Breast epithelium (tissue), 4 donors: ENCODE measurements at places on chromosomes 1 and 21.

DNA sequence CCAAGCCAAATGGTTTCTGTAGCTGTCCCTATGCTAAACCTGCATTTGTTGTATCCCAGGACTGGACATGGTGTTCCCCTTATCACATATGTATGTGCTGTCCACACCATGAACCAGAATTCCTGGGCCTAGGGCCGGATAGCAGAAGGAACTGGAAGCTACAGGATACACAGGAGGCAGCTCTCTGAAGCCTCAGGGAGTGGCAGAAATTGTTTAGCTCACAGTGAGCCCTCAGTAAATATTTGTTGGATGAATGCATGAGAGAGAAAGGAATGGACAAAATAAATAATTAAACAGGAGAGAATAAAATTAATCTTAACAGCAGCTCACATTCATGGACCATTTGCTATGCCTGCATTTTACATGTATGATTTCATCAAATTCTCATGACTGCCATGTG is 2.1 kb downstream of the NIPAL3 start:
- H3K36me3 ChIP-seq = no peaks in the 10 kb centered on the region
- peak overlapping the region; percentile 75 for H3K4me3 ChIP-seq
- DNase-seq = no peak

GRCh38 chr21:46048926-46049889 is 48.7 kb upstream of the COL6A2 start:
- no peaks in the 10 kb centered on the region for H3K27me3 ChIP-seq
- H3K27ac ChIP-seq = peak overlapping the region; percentile 96
- H3K36me3 ChIP-seq = no peaks in the 10 kb centered on the region
- H3K4me3 ChIP-seq = peak overlapping the region; percentile 41
- peak; percentile 69 for DNase-seq

DNA sequence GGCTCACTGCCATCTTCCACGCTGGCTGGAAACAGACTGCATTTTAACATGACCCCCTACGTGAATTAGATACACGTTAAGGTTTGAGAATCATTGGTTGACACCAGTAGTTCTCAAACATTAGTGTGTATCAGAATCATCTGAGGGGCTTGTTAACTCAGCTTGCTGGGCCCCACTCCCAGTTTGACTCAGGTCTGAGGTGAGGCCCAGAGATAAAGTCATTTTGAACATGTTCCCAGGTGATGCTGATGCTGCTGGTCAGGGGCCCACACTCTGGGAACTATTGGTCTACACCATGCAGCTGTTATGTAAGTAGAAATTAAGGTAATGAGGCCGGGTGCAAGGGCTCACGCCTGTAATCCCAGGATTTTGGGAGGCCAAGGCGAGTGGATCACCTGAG is 1.3 kb downstream of the LSM10 start:
- H3K36me3 ChIP-seq = no peaks in the 10 kb centered on the region
- no peak for DNase-seq
- no peaks in the 10 kb centered on the region for H3K27me3 ChIP-seq

GRCh38 chr1:90356991-90357390 is 360.1 kb downstream of the BARHL2 start:
- no peaks in the 10 kb centered on the region for H3K27me3 ChIP-seq
- H3K36me3 ChIP-seq = no peaks in the 10 kb centered on the region
- H3K27ac ChIP-seq = no peak overlapping the region
- H3K4me3 ChIP-seq = no peak overlapping the region
- no peaks in the 10 kb centered on the region for H3K4me1 ChIP-seq

- no peaks in the 10 kb centered on the region for H3K4me1 ChIP-seq
- H3K27me3 ChIP-seq = no peaks in the 10 kb centered on the region
- peak; percentile 24 for DNase-seq
Observed at GRCh38 chr1:59020151-59020997, 236.5 kb upstream of the JUN start.

DNA sequence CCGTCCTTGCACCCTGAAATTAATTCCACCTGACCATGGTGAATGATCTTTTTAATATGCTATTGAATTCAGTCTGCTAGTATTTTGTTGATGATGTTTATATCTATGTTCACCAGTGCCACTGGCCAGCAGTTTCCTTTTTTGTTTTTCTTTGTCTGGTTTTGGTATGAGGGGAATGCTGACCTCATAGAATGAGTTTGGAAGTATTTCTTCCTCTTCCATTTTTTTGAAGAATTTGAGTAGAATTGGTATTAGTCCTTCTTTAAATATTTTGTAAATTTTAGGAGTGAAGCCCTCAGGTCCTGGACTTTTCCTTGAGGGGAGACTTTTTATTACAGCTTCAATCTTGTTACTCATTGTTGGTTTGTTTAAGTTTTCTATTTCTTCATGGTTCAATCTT is 231.6 kb downstream of the MRPL39 start:
- H3K27ac ChIP-seq = no peak overlapping the region
- H3K27me3 ChIP-seq = no peaks in the 10 kb centered on the region
- DNase-seq = no peak
- H3K4me1 ChIP-seq = no peaks in the 10 kb centered on the region
- no peaks in the 10 kb centered on the region for H3K36me3 ChIP-seq
- no peak overlapping the region for H3K4me3 ChIP-seq

DNA sequence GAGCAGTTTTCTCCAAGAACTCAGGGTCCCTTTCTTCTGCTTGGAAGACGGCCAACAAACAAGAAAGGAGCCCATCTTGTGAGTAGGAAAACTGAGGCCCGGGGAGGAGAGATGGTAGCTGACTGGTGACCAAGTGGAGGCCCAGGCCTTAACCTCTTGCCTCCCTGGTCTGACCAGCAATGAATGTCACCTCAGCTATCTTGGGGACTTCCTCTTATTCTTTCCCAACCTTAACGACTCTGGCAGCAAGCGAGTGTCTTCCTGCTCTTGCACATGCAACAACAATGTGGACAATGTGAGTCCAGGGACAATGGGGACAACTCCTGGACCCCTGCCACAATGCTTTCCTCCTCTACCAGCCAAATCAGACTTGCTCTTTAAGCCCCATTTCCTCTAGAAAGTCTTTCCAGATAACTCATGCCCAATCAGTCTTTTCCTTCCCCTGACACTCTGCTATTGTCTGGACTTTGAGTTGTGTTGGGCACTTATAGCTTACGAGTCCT is 12.6 kb downstream of the HSPG2 start:
- H3K36me3 ChIP-seq = no peaks in the 10 kb centered on the region
- DNase-seq = no peak
- no peaks in the 10 kb centered on the region for H3K27me3 ChIP-seq
- H3K27ac ChIP-seq = peak overlapping the region; percentile 81
- peaks cover 5% of the 10 kb centered on the region for H3K4me1 ChIP-seq

- H3K4me1 ChIP-seq = no peaks in the 10 kb centered on the region
- H3K27me3 ChIP-seq = no peaks in the 10 kb centered on the region
- no peak overlapping the region for H3K27ac ChIP-seq
Observed at GRCh38 chr1:116323491-116323890, 49.6 kb upstream of the ATP1A1 start.

GRCh38 chr1:198918920-198919319 is 280.1 kb downstream of the PTPRC start:
- H3K27ac ChIP-seq = no peak overlapping the region
- no peaks in the 10 kb centered on the region for H3K27me3 ChIP-seq
- no peaks in the 10 kb centered on the region for H3K4me1 ChIP-seq
- H3K4me3 ChIP-seq = no peak overlapping the region

- H3K27ac ChIP-seq = peak overlapping the region; percentile 32
- H3K36me3 ChIP-seq = no peaks in the 10 kb centered on the region
- no peak for DNase-seq
- no peaks in the 10 kb centered on the region for H3K4me1 ChIP-seq
- H3K27me3 ChIP-seq = no peaks in the 10 kb centered on the region
Observed at GRCh38 chr21:44547656-44548331, 3.5 kb downstream of the KRTAP10-2 start.

- H3K4me1 ChIP-seq = no peaks in the 10 kb centered on the region
- H3K27me3 ChIP-seq = no peaks in the 10 kb centered on the region
- no peaks in the 10 kb centered on the region for H3K36me3 ChIP-seq
Observed at GRCh38 chr1:17067465-17068240, 13.8 kb upstream of the SDHB start.

DNA sequence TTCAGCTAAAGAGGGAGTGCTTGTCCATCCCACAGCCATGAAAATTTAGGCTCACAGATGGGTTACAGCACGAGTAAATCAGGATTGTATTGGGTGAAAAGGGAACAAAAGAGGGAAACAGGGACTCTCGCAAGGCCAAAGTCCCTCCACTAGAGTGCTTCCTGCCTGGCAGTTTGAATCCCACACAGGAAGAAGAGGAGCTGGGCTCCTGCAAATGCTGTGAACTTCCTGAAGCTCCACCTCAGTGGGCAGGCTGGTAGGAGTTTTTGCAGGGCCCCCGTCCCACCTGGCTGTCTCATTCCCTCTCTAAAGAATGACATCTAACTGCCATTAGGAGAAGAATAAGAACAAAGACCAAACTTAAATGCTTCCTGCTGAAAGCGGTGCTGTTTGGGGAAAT is 712.0 kb upstream of the PRMT6 start:
- DNase-seq = no peak
- H3K27ac ChIP-seq = no peak overlapping the region
- H3K4me1 ChIP-seq = no peaks in the 10 kb centered on the region
- no peaks in the 10 kb centered on the region for H3K36me3 ChIP-seq

- H3K36me3 ChIP-seq = no peaks in the 10 kb centered on the region
- no peak overlapping the region for H3K4me3 ChIP-seq
- H3K27ac ChIP-seq = no peak overlapping the region
- H3K27me3 ChIP-seq = no peaks in the 10 kb centered on the region
Observed at GRCh38 chr1:96362623-96363022, 359.0 kb upstream of the PTBP2 start.

GRCh38 chr1:153475282-153475681 is 14.8 kb upstream of the S100A7 start:
- no peak overlapping the region for H3K4me3 ChIP-seq
- H3K36me3 ChIP-seq = no peaks in the 10 kb centered on the region
- H3K4me1 ChIP-seq = no peaks in the 10 kb centered on the region
- no peak for DNase-seq
- no peak overlapping the region for H3K27ac ChIP-seq
- H3K27me3 ChIP-seq = no peaks in the 10 kb centered on the region

- no peaks in the 10 kb centered on the region for H3K27me3 ChIP-seq
- H3K4me3 ChIP-seq = no peak overlapping the region
Observed at GRCh38 chr1:48043622-48044021, 46.4 kb upstream of the TRABD2B start.

DNA sequence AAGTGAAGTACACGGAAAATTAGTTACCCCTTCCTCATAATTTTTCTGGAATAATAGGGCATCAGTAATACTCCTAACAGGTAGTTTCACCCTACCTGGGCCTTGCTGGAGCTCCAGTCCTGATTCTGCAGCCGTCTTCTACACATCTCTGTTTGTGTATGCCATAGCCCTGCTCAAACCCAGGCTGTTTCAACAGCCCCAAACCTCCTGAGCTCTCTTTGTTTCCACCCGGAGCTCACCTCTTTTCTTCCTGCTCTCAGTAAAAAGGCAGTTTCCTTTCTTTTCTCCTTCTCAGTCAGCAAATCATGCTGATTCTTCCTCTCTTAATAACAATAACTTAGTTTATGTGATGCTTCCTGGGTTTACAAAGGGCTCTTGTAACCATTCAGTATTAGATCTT is 355.1 kb upstream of the RUNX1 start:
- H3K27me3 ChIP-seq = no peaks in the 10 kb centered on the region
- H3K36me3 ChIP-seq = no peaks in the 10 kb centered on the region
- no peak for DNase-seq
- no peak overlapping the region for H3K27ac ChIP-seq
- H3K4me1 ChIP-seq = no peaks in the 10 kb centered on the region

- no peaks in the 10 kb centered on the region for H3K27me3 ChIP-seq
- H3K4me3 ChIP-seq = no peak overlapping the region
- peaks cover 9% of the 10 kb centered on the region for H3K4me1 ChIP-seq
Observed at GRCh38 chr21:43884861-43885417, 19.9 kb downstream of the AGPAT3 start.

DNA sequence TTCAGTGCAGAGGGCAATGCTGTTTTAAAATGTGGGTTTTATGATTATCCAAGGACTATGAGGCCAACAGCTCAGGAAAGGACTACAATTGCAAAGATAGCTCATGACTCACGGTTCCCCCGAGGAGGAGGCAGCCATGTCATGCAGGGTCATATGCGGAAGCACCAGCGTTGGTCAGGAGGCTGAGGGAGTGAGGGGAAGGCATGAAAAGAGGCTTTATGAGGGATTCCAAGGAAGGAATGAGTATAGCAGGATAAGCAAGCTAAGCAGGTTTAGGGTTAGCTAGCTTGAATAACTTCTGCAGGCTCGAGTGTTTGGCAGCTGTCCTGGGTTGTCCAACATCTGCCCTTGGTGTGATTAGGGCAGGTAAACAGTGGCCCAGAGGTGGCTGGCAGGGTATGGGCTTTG is 495.1 kb downstream of the SETD4 start:
- no peaks in the 10 kb centered on the region for H3K4me1 ChIP-seq
- H3K27ac ChIP-seq = peak overlapping the region; percentile 44
- no peaks in the 10 kb centered on the region for H3K36me3 ChIP-seq
- DNase-seq = peak; percentile 39
- H3K4me3 ChIP-seq = no peak overlapping the region

DNA sequence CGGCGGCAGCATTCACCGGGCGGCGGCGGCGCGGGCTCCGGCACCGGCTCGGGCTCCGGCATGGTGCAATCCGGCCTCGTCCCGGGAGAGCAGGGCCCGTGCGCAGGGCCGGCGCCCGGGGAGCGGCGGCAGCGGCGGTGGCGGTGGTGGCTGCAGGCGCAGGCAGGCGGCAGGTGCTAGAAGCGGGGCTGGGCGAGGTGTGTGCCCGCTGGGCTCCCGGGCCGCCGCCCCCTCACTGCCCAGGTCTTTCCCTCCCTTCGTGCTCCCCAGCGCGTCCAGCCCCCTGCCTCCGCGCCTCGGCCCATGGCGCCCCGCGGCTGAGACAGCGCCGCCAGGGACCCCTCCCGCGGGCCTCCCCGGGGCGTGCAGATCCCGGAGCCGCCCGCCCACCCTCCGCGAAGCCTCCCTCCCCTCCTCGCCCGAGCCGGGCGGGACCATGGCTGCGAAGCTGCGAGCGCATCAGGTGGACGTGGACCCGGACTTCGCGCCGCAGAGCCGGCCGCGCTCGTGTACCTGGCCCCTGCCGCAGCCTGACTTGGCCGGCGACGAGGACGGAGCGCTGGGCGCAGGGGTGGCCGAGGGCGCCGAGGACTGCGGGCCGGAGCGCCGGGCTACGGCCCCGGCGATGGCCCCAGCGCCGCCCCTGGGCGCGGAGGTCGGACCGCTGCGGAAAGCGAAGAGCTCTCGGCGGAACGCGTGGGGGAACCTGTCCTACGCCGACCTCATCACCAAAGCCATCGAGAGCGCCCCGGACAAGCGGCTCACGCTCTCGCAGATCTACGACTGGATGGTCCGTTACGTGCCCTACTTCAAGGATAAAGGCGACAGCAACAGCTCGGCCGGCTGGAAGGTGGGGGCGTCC is 492 bp downstream of the FOXO6 start:
- DNase-seq = no peak
- no peaks in the 10 kb centered on the region for H3K27me3 ChIP-seq
- no peaks in the 10 kb centered on the region for H3K36me3 ChIP-seq
- H3K4me3 ChIP-seq = peak overlapping the region; percentile 53
